ENCODE measurements at places on chromosomes 7 and 10.

DNA sequence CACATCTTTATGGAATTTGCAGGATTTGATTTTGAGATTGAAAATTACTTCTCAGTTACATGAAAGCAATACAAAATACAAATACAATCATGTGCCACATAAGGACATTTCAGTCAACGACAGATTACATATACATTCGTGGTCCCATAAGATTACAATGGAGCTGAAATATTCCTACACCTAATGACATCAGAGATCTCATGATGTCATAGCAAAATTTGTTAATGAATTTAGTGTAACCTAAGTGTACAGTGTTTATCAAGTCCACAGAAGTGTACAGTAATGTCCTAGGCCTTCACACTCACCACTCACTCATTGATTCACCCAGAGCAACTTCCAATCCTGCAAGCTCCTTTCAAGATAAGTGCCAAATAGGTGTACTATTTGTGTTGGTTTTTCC lies 126.5 kb downstream of the GPAM start:
- DNase-seq: no peak

DNA sequence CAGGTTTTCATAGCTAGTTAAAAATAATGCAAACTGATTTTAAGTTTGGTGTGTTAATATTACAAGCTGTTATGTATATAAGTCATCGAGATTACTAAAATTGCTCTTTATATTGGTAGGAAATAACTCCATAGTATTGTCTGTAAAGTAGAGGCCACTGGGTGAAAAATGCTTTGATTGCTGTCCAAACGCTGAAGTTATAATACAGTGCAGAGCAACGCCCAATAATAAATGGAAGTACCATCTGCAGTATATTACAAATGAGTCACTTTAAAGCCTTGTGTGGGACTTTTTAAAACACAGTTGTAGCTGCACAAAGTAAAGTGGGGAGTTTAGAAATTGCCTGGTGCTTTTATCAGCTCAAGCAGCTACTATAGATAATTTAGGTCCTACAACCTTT lies 196.1 kb downstream of the NXPH1 start:
- no peak for DNase-seq

GRCh38 chr7:51318886-51319579 lies 2.4 kb upstream of the COBL start:
- DNase-seq: peak; percentile 75

DNA sequence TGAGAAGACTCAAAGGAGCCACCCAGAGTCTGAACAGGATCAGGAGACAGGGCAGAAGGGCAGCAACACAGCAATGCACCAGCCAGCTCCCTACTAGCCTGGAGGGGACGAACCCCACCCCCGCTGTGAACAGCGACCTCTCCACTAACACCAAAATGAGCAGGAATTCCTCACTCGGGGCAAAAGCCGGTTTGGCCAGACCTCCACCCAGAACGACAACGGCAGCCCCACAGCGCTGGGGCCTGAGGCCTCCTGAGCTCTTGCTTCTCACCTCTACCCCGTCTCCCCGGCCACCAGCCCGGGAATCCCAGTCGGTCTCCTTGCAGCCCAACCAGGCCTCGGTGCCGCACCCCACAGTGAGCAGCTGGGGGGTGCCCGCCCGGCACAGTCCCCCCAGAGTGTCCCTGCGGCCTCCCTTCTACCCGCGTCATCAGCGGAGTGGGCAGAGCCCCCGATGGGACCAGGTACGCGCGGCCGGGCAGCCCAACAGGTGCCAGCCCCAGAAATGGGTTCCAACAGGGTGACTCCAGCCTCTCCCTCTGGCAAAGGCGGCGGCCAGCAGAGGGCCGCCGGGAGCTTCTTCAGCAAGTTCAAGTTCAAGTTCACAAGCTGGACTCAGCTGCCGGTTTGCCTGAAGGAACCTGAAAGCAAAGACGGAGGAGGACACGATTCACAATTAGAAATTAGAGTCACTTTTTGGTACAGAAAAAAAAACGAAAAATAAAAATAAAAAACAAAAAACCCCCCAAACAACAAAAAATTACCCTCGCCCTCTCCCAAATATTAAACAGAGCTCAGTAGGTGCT lies 129.0 kb downstream of the MARCHF5 start:
- DNase-seq: no peak

- DNase-seq: no peak
Observed at GRCh38 chr10:21172542-21172929, 275.4 kb upstream of the NEBL start.

Measured in Caco-2 (cell line).